ENCODE measurements at places on chromosomes 13 and 19.

DNA sequence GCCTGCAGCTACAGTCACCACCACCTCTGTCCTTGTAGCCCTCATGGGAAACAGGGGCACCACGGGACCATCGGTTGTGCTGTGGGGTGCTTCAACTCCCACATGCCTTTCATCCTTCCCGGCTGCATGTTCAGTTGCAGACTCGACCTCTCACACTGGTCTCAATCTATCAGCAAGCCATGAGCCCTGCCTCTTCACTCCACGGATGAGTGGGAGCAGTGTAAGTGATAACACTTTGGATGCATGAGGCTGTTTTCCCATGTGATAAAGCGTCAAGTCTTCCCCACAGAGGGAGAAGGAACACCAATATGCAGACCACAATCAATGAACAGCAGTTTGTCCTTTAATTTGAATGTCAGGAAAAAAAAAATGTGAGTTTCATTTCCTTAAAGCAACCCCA lies 12.2 kb downstream of the SERP2 start:
- no peak for DNase-seq

DNA sequence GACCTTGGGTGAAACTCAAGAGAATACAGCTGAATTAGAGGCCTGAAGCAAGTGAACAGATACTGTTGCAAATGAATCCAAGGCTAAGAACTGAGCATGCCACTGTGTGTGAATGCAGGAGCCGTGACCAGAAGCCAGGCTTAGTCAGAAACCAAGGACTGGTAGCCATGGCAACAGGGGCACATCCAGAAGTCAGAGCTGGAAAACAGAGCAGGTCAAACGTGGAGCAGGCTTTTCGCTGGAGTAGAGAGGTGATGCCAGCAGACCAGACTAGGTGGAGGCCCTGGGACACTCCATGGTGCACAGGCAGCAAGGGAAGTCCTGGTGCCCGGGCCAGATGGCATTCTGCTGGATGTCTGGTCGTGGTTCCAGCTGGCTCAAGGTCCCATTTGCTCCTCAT lies 564.1 kb downstream of the PCDH9 start:
- peak; percentile 30 for DNase-seq

DNA sequence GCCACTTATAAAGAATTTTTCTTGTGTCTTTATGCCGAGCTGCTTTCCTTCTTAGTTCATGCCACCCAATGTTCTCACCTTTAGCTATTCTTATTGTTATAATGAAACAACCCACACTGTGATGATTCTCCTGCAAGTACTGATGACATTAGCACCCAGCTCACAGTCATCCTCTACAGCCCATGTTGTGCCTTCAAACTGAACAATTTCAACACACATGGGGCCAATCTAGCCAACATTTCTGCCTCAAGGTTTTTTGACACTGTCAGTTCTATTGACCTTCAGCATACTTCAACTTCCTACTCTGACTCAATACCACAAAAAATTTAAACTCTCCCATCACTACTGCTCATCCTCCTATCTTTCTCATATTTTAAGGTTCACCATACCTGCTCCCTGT lies 752.4 kb downstream of the FGF9 start:
- no peak for DNase-seq

DNA sequence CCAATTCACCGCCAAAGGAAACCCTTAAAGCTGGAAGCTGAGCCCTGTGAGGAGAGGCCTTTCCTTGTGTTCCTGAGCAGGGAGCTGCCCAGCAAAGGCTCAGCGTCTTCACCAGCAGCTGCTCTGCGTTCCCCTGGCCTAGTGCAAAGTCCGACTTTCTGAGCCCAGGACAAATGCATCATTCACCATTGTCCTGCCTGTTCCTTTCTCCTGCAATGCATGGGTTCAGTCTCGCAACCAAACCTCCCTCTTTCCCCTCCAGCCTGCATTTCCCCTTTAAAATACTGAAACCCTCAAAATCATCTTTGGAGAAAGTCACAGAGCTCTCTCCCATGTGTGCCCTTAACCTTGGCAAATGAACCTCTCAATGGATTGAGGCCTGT lies 12.9 kb upstream of the TMEM255B start:
- DNase-seq, result no peak

DNA sequence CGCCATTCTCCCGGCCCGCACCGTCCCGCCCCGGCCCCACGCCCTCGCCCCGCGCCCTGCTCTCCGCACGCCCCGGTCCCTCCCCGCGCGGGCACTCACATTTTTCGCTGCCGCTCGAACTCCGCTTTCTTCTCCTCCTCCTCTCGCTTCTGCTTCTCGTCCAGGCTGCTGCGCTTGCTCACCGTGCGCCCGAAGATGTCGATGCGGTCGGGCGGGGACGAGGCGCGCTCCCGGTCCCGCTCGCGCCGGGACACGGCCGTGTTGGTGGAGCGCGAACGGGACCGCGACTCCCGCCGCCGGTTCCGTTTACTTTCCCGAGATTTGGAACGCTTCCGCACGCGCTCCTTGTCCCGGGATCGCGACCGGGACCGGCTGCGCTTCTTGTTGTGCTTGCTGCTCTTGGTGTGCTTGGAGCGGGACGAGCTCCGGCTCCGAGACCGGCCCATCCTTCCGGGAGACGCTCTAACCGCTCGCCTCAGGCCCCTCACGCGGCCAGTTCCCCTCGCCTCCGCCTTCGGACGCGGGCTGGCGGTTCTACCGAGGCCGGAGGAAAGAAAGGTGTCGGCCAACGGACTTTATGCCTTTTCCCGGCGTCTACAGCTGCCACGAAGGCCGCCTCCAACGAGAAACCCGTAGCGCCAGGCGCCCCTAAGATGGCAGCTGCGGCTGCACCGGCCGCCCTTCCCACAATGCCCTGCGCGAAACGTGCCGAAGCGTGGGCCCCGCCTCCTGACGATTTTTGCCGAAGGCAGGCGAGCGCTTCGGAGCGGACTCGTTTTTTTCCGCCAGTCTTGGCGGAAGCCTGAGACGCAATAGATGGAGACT lies at the start of gene ARGLU1:
TSS of gene ARGLU1 (minus strand) at position 664 of the 825 bp plus-strand sequence. CDS start at position 446, 218 bp downstream.
- DNase-seq, result peak; percentile 77

GRCh38 chr19:48724796-48725753 lies 5.5 kb upstream of the MAMSTR start:
- DNase-seq, result no peak

All from NCI-H524 (cell line).